ENCODE measurements at places on chromosomes 3 and 15. TPM values are rescaled to one million over a fixed set of nuclear protein-coding genes. Genes with fewer than 3 reads are reported as not detected.

The REC114 gene
- total RNA-seq, result not detected

The THRB gene
- total RNA-seq, result 7.3 TPM

The HLTF gene
- total RNA-seq, result 22.2 TPM

The CD200R1 gene
- total RNA-seq, result not detected

The KBTBD13 gene
- total RNA-seq, result not detected
